ENCODE measurements at places on chromosomes 6 and 20.

GRCh38 chr6:130852844-130853554 is 25.8 kb downstream of the SMLR1 start:
- DNase-seq: no peak

GRCh38 chr20:62782893-62783278 is 13.4 kb upstream of the MRGBP start:
- DNase-seq: no peak

DNA sequence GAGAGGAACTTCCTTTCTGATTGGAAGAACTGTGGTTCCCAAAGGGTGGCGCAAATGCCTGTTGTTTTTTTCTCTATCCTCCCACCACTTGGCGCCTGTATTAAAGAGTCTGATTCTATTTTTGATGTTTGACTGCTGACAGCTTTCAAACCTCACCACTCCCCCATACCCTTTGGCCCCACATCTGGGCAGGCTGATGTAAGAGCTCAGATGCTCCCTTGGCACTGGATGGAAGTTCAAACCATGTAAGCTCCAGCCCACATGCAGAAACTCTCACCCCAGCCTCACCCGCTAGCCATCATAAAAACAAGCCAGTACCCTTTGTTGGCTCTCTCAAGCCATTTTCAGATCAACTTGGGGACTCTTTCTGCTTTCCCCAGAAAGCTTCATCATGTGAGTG is 20.0 kb upstream of the TMEM14A start:
- DNase-seq: no peak

- DNase-seq: no peak
Observed at GRCh38 chr20:47167846-47168245, 188.7 kb downstream of the ZMYND8 start.

GRCh38 chr6:110520992-110521543 is 44.7 kb upstream of the SLC22A16 start:
- no peak for DNase-seq

DNA sequence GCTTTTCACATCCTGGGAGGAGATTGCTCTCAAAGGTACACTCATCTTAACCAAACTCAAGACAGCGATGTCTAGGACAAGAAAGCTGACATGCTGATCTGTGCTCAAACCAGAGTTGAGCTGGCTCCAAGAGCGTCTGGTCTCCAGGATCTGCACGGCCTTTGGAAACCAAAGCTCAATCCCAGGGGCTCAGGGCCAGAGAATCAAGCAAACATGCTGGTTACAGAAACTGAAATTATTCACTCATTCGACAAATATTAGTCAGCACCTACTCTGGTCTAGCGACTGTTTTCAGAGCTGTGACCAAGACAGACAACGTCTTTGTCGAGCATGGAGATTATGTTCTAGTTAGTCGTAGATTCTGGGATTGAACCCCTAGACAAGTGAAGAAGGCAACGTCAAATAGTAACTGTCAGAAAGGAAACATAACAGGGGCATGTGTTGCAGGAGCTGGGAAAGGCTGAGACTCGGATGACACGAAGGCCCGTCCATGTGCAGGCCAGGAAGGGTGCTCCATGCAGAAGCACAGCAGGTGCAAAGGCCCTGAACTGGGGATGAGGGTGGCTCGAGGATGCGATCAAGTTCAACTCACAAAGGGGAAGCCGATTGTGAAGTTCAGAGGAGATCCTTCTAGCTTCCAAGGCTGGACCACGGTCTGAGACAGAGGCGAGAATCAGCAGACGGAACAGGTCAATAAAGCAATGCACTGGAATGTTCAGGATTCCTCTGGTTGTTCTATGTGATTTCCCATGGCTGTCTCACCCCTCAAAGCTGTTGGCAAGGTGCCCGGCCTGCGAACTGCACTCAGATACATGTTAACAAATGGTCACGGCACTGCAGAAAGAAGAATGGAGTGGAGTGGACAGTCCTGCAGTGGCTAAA is 12.5 kb upstream of the PCK1 start:
- peak; percentile 76 for DNase-seq

GRCh38 chr6:70954750-70955149 is 2.1 kb downstream of the B3GAT2 start:
- no peak for DNase-seq

DNA sequence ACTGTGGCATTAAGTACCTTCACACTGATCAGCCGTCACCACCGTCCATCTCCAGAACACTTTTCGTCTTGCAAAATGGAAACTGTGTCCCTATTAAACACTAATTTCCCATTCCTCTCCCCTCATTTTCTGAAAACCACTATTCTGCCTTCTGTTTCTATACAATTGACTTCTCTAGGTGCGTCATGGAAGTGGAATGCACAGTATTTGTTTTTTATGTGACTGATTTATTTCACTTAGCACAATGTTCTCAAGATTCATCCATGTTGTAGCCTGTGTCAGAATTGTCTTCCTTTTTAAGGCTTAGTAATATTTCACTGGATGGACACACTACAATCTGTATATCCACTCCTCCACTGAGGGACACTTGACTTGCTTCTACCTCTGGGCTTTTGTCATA is 53.8 kb upstream of the PDE10A start:
- DNase-seq: no peak

DNA sequence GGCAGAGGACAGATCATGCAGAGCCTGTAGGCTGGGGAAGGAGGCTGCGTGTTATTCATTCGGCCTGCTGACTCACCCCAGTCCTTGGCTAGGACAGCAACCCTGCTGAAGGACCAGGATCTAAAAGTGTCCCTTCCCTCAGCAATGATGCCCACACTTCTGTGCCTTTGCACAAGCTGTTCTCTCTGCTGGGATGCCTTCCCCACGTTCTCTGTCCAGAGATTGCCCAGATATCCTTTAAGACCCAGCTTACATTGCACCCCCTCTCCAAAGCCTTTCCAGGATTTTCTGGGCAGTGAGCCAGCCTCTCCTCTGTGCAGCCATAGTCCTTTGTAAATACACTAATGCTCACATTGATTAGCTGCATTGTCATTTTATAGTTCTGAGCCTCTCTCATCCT is 99.3 kb upstream of the CHD6 start:
- DNase-seq: no peak

DNA sequence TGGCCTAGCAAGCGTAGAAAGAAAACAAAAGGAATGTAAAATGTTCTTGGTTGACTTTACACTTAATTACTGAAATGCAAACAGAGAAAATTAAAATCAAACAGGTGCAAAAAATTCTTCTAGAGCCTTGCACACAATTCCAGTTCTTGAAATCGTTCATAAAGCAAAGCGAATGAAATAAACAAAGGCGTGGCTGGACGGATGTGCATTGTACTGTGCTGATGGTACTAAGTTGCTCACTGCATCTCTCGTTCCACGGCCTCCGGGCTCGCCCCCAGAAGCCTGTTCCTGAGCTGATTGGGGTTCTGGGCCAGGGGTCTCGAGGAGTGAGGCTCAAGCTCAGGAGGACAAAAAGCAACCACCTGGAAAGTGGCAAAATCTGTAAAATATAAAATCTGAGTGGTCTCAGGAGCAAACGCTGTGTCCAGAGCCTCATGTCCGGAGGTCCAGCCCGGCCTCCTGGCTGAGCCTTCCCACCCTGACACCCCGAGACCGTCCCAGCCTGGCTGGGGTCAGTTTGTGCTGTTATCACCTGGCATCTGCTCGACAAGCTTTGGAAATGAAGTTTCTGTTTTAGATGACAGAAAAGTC is 71.3 kb downstream of the TTLL2 start:
- DNase-seq: no peak

- DNase-seq: no peak
Observed at GRCh38 chr6:35564733-35565132, 52.0 kb upstream of the TULP1 start.

DNA sequence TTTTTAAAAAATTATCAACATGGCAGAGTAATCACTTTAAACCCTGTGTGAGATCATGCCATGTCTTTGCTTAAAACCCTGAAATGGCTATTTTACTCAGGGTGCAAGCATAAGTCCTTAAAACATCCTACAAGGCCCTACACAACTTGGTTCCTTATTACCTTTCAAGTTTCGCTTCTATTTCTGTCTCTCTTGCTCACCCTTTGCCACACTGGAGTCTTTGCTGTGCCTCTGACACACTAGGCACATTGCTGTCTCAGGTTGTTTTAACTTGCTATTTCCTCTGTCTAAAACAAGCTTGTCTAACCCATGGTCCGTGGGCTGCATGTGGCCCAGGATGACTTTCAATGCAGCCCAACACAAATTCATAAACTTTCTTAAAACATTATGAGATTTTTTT is 55.6 kb downstream of the KIAA0408 start:
- no peak for DNase-seq

GRCh38 chr6:138507977-138508675 is 8.8 kb upstream of the NHSL1 start:
- DNase-seq: peak; percentile 83

GRCh38 chr20:32034581-32035425 is 17.2 kb upstream of the HCK start:
- DNase-seq: no peak

DNA sequence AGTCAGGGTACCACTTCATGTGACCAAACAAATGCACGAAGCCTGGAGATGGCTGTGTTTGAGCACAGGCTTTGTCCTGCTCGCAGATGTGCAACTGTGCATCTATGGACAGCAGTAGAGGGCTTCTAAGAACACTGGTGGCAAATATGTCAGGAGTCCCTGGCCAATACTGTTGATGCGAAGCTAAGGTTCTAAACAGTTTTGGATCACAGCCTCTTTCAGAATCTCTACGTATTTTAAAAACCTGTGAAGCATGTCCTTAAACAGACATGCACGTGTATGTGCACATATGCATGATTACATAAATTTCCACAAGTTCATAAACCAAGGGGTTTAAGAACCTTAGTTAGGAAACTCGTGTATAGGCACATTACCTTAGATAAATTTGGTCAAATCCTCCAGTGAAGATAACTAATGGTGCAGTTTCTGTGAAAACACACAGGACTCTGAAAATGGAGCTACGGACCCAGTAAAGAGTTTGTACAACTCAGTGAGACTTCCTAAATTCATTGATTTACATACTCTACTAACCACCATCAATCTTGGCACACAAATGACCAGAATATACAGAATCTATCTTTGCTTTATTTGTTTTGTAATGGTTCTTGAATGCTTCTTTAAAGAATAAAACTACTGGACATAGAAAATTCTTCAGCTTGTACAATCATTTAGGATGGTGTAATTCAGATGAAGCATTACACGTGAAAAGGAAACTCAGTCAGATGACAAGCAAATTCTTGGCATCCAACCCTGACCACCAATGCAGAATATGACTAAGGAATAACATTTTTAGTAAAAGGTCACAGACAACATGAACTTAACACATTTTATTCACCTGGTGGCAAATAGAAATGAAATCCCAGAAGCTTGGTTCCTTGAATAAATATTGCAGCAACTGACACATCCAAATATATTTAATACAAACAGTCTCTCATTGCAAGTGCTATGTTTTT is 27.4 kb downstream of the KCNQ5 start:
- no peak for DNase-seq

DNA sequence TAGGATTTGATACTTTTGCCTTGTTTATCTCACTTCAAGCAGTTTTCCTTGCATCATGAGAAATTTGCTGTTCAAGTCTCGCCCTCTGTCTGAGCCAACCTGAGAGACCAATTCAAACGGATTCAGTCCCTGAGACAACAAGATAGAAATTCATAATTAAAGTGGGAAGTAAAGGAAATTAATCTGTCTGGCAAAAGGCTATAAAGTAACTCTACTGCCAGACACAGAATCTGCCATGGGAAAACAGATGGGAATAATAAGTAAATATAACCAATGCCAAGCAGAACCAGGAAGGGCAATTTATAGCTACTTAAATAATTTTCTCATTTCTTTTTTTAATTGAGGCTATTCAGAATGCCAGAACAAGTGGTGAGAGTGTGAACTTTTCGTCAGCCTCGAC is 239.6 kb downstream of the TFAP2C start:
- no peak for DNase-seq

DNA sequence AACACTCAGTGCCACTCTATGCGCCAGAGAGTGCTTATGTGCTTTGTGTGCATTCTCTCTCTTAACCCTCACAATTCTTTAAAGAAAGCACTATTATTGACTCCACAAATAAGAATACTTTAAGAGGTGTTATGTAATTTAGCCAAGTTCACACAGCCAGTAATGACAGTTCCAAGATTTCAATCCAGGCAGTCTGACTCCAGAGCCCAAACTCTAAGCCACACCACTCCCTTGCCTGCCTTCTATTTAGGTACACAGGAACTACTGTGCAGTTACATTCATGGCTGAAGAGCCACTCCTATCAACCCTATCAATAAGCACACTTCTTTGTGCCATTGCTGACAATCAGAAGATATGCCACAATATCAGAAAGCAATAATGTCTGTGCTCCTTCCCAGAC is 93.3 kb downstream of the PTPRK start:
- DNase-seq: no peak

GRCh38 chr6:24052590-24052961 is 73.4 kb upstream of the NRSN1 start:
- DNase-seq: no peak

- DNase-seq: no peak
Observed at GRCh38 chr20:18683839-18684238, 96.0 kb downstream of the DTD1 start.

GRCh38 chr20:1898482-1899240 is 3.5 kb downstream of the SIRPA start:
- DNase-seq: no peak

DNA sequence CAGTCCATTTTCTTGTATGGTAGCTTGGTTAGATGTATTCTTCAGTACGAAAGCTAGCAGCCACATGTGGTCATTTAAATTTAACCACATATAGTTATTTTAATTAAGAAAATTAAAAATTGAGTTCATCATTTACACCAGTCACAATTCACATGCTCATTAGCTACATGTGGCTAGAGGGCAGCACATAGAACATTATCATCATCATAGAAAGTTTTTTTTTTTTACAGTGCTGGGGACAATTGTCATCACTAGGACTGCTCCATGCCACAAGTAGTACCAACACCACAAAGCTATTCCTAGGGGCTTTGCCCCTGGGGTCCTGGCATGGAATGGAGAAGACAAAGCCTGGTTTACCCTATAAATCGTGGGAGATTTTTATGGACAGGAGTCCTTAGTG is 30.5 kb downstream of the PLCB4 start:
- DNase-seq: no peak

DNA sequence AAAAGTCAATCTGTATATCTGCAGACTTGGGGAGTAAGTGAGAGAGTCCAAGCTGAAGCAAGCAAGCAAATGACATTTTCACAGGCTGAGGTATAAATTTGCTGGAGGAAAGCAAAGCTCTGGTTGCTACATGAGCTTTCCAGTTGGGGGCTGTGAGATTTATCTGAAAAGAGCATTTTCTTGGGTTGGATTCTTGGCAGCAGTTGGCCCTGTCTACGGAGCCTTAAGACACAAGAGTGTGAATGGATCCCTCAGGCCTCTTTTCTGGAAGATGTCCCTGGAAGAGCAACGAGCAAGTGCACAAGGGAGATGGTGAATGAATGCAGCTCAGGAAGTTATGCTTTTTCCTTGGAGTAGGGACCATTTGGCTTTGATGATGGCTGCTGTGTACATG is 30.8 kb downstream of the ISM1 start:
- no peak for DNase-seq

DNA sequence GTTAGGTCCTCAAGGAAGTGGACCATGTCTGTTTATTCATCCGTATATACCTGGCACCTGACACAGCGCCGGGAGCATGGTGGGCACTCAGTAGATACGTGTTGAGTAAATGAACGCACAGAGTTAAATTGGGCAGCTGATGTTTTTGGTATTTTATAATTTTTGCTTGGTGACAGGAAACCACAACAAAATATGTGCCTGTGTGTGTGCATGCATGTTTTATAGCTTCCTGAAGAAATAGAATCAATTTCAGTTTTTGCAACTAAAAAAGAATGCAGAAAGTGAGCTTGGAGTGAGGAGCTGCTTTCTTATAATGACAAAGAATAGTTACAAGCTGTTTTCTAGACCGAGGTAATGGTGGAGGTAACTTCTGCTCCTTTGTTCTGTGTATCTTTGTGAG is 91.4 kb downstream of the PLCB4 start:
- no peak for DNase-seq

All from left lobe of liver (tissue), 2 donors.